Iris pigment epithelial cell (primary cell): ENCODE measurements at places on chromosomes 4 and X.

DNA sequence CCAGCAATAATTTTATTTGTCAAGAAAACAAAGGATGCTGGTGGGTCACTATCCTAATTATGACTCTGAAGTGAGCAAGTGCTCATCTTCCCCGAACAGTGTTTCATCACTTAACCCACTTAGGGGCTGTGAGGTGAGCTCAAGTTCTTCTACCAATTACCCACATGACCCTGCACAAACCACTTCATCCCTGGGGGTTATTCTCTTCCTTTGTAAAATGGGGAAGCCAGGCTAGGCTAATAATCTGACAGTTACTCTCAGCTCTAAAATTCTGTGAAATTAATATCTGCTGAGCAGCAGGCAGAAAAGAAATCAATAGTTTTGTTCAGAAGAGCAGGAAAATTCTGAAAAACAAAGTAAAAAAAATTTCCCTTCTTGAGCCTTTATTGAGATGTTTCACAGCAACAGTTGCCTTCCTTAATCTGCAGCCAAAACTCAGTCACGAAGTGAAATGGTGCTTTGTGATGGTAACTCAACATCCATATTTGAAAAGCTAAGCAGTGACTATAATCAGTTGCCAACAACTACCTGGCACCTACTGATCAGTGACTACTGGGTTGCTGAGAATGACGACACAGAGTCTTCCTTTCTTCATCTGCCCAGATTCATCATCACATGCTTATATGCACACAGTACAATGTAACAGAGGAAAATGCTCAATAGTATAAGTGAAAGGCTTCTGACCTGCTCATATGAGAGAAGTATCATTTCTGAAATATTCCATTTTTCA is 24.1 kb downstream of the ATP8A1 start:
- DNase-seq = no peak

DNA sequence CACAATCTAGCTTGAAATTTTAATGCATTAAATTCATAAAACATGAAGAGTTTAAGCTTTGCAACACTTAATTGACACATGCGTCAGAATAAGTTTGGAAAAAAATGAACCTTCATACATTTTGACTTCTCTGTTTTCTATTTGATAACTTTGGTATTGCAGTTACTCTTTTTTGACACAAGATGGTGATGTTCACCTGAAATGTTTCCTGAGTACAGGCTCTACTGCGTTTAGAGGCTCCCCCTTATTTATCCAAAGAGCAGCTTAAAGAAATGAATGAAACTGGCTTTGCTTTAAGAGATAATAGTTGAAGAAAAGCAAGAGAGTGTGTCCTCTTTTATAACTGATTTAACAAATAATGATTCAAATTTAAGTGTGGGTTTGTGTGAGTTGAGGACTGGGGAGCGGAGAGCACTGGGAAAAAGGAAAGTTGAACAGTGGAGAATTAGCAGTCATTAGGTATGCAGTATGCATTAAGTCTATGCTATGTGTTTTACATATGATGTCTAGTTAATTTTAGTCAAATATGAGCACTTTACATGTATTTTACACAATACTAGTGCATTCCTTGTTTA is 180.6 kb upstream of the NUDT6 start:
- DNase-seq = peak; percentile 69

DNA sequence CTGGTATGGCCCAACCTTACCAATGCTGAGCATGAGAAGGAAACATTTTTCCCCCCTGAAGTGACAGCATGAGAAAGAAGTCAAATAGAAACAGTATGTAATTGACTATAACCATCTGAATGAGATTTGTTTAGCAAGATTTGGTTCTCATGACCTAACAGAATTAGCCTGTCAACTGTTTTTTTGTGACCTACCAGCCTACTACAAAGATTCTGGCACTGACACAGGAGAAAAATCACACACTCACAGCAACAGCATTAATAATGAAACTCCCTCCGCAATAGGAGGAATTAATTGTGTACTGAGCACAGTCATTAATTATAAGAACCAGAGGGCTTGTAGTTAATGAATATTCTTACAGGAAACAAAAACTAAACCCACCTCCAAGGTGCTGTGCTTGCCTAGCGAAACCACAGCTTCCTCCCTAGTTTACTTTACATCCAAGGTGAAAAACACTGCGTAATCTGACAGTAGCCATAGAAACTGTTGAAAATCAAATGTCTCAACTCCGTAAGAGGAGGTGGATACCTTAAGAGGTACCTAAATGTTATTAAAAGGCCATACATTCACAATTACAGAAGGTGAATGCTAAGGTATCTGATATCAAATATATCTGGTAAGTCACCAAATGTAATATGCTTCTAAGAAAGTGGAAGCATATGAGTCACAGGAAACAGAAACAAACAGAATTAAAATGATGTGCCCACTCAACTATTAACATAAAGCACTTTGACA is 34.9 kb downstream of the MMRN1 start:
- DNase-seq = peak; percentile 19

DNA sequence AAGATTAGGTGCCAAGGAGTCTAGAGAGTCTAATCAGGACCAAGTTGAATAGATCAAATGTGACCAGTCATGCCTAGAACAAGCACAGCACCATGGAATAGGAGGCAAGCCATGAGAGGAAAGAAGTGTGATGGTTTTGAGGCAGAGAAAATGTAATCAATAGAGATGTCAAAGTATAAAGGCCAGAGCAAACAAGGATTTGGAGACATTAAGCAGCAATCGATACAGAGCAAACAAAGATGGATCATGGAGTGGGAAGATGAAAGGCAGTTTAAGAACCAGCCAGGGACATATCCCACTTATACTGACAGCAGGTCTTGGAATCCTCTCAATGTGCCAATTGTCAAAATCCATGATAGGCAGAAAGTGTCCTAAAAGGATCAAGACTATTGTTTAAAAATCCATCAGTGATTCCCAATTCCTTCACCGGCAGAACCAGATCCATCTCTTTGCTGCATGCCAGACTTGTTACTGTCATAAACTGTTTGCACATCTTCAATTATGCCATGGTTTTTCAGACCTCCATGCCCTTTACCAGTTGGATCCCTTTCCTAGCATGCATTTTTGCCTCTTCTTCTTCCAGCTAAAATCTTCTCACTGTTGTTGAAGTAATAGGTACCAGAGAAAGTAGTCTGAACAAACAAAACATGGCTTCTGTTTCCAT is 520.7 kb upstream of the ARX start:
- DNase-seq = no peak

GRCh38 chrX:79263550-79263949 is 103.6 kb downstream of the ITM2A start:
- DNase-seq = no peak

- peak; percentile 39 for DNase-seq
Observed at GRCh38 chrX:15512401-15512965, 11.9 kb downstream of the BMX start.

GRCh38 chrX:122475306-122475705 is 708.8 kb upstream of the GRIA3 start:
- DNase-seq = no peak

- DNase-seq = peak; percentile 42
Observed at GRCh38 chr4:7347981-7348380, 86.7 kb downstream of the PSAPL1 start.

DNA sequence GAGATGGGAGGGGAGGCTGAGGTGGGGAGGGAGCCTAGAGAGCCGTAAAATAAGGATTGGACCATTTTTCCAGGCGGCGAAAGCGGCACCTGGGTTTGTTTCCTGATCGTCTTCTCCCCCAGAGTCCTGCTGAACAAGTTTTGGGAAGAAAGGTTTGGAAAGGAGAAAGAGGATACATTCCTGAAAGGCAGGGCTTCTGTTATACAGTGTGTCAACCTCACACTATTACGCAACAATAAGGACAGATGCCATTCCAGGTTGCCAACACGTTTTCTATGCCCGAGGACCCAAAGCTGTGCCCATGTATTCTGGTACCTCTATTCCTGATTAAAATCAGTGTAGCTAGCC is 658 bp downstream of the SCOC start:
- DNase-seq = no peak

DNA sequence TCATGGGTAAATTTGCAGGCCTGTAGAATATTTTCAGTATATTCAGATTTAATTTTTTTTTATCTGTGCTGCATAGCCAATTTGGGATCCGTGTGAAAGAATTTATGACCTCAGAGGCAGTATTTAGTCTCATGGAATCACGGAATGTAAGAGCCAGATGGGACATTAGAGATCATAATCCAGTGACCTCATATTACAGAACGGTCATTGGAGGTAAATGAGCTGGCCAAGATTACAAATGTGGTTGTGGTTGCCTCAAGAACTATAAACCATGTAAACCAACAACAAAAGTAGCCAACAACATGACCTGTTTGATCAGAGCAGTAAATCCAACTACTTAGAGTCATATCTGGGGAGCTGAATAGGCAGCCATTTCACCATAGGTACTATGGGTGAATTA is 71.6 kb downstream of the AMOT start:
- DNase-seq = no peak

DNA sequence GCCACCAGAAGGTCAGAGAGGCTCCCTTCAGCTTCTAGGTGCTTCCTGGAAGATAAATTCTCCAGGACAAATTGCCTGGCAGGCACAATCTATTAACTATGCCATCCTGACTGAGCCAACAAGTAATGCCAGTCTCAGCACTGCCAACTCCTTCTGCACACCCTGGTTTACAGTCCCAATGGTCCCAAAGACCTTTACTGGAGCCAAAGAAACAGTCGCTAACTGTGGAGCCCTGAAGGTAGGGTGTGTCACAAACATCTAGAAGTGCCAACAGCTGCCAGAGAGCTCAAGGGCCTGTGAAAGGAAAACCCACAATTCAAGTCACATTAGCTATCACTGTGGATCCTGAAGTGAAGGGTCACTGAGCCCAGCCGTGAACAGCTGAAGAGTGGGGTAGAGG is 34.9 kb upstream of the CITED1 start:
- DNase-seq = no peak

DNA sequence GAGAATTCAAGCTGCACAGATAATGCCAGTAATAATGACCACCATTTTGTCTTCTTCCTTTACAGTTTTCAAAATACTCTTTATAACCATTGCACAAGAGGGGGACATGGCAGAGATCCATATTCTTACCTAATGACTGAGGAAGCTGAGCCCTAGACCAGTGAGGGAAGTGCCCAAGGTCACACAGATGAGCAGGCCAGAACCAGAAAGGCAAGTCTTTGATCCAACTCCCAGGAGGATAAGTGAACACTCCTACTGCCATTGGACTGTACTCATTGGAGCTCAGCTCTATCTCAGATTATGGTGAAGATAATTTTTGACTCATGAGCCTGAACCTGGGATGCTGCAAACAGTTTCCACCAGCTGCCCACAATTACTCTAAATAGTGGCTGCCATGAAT is 28.6 kb downstream of the AMER1 start:
- peak; percentile 11 for DNase-seq

GRCh38 chr4:56828784-56829535 is 7.5 kb upstream of the SPINK2 start:
- DNase-seq = peak; percentile 69

DNA sequence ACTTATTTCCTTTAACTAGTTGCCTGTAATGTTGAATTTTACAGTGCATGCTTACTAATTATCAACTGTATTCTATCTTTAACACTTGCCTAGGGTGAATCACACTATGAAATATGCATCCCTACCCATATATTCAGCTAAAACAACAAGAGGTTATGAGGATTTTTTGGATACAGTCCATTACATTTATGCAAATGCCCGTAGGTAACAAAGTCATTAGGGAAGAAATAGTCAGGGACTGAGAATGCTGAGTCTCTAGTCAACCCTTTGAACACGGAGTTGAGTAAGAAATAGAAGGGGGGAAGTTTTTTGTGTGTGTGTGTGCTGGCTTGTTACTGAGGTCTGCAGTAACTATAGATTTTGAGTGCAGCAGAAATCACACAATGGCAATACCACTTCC is 26.1 kb upstream of the CBLL2 start:
- peak; percentile 16 for DNase-seq

GRCh38 chr4:167234316-167234881 is at the start of gene SPOCK3:
SPOCK3 (minus strand) TSS chr4:167234494.
- peak; percentile 31 for DNase-seq

GRCh38 chrX:137550665-137551261 is 15.2 kb upstream of the ZIC3 start:
- no peak for DNase-seq

DNA sequence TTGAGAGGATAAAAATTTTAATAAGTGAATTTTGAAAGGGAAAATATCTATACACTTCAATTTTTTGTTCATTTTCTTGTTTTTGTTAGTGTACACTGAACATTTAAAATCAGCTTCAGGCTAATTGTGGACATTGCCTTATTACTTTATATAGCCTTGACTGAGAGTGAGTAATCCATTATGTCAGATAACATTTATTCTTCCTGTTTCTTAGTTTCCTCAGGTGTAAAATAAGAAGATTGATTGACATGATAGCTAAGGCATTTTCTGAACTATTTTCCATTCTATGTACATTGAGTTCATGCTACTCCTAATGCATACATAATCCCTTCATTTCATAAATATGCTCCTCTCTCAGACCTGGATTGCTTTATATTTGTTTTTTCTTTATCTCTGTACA is 607.3 kb upstream of the AADAT start:
- DNase-seq = no peak

- DNase-seq = no peak
Observed at GRCh38 chr4:41214825-41215146, 444 bp upstream of the APBB2 start.

DNA sequence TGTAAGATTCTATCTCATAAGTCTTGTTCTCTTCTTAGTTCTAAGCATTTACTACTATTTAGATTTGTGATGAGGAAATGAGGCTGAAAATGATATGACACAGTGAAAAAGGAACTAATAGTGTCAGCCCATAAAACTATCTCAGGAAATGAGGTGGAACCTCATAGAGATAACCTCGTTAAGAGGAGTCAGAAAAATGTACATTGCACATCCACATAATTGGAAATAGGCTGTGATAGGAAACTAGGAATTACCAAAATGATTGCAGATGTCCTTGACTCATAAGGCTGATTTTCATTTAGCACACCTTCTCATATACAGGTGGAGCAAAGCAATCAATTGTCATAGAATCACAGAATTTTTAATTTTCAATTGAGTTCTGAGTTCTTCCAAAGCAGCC is 26.8 kb downstream of the ANXA10 start:
- DNase-seq = no peak

DNA sequence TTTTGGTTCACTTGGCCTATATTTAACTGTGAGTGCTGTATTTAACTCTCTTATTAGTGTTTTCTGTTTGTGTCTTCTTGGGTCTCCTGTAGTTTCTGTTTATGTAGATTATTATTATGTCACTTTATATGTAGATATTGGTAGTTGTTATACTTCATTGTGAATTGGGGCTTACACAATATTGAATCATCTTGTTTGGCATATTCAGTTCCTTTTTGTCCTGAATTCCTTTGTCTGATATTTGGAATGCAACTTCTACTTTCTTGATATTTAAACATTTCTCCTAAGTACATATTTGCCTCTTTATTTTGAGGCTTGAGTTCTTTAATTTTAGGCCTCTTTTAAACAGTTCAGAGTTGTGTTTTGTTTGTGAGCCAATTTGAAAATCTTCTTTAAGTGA is 544.8 kb upstream of the ADGRL3 start:
- no peak for DNase-seq
